Thoracic aorta endothelial cell (primary cell): ENCODE measurements at places on chromosomes 11 and 22. TPM values are rescaled to one million over a fixed set of nuclear protein-coding genes. Genes with fewer than 3 reads are reported as not detected.

Gene UPK3A
- total RNA-seq, result not detected in 2 replicates

Gene KRTAP5-10
- not detected in 2 replicates for total RNA-seq

Gene C22orf42
- not detected in 2 replicates for total RNA-seq

Gene TECTA
- 0.40 and 0.50 TPM in 2 replicates for total RNA-seq

Gene LARGE1
- 6.2 and 8.9 TPM in 2 replicates for total RNA-seq
